H1 (cell line): ENCODE measurements at places on chromosomes 6 and 20. TPM values are rescaled to one million over a fixed set of nuclear protein-coding genes. Genes with fewer than 3 reads are reported as not detected.
A peak's percentile ranks its signal among the peaks of the same experiment; 100 is the strongest.

- H3K36me3 ChIP-seq, result no peaks in the 10 kb centered on the region
- DNase-seq, result no peak
- no peaks in the 10 kb centered on the region for H3K4me1 ChIP-seq
- no peaks in the 10 kb centered on the region for H3K27me3 ChIP-seq
- H3K27ac ChIP-seq, result no peak overlapping the region
Observed at GRCh38 chr6:81485395-81485794, 267.1 kb downstream of the TENT5A start.

OR2H2 gene
- not detected in 2 replicates for total RNA-seq

LRP11 gene
- total RNA-seq, result 20.0 TPM in 2 replicates

TRMT6 gene
- 21.2 and 23.3 TPM in 2 replicates for total RNA-seq

DNA sequence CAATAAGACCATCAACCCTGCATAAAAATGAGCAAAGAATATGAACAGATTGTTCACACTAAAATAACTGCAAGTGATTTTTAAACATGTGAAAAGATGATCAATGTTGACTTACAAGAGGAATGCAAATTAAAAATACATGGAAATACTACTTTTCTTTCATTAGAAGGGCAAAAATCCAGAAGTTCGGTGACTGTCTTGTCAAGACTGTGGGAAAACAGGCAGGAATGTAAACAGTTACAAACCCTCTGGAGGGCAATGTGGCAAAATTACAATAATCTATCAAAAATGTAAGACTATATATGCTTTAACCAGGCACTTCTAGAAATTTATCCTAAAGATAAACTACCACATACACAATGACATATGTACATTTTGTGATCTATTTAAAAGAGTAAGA, 86.7 kb downstream of the TNFAIP3 start:
- peaks cover 1% of the 10 kb centered on the region for H3K27me3 ChIP-seq
- H3K4me1 ChIP-seq, result no peaks in the 10 kb centered on the region
- no peak overlapping the region for H3K4me3 ChIP-seq
- DNase-seq, result no peak
- H3K27ac ChIP-seq, result no peak overlapping the region

DNA sequence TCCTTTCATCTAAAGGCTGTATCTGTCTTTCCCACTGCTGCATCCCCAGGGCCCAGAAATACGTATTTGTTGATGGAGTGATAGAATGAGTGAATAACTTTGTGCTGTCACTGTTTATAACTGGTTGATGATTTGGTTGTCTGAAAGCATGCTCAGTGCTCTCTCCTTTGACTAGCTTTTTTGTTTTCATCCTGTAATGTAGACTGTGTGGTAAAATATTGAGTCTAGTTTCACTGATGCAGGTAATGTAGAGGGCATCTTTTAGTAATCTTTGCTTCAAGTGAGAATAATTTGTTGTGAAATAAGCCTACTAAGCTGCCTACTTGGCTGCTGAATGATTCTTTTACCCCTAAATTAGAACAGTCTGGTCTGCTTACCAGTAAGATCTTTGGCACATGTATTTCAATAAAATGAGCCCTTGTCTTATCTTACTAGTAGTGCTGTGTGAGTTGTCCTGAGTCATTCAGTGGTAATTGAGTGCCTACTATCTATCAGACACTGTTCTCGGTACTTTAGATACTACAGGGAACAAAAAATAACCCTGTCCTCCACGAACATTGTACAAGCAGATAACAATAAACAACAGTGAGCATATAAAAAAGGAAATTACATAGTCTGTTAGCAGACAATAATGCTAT, 39.9 kb downstream of the MAPK14 start:
- DNase-seq, result no peak
- H3K4me1 ChIP-seq, result no peaks in the 10 kb centered on the region
- H3K36me3 ChIP-seq, result no peaks in the 10 kb centered on the region
- no peak overlapping the region for H3K4me3 ChIP-seq

SLC17A9 gene
- total RNA-seq, result 31.1 and 35.2 TPM in 2 replicates

CRISP3 gene
- not detected in 2 replicates for total RNA-seq

DNA sequence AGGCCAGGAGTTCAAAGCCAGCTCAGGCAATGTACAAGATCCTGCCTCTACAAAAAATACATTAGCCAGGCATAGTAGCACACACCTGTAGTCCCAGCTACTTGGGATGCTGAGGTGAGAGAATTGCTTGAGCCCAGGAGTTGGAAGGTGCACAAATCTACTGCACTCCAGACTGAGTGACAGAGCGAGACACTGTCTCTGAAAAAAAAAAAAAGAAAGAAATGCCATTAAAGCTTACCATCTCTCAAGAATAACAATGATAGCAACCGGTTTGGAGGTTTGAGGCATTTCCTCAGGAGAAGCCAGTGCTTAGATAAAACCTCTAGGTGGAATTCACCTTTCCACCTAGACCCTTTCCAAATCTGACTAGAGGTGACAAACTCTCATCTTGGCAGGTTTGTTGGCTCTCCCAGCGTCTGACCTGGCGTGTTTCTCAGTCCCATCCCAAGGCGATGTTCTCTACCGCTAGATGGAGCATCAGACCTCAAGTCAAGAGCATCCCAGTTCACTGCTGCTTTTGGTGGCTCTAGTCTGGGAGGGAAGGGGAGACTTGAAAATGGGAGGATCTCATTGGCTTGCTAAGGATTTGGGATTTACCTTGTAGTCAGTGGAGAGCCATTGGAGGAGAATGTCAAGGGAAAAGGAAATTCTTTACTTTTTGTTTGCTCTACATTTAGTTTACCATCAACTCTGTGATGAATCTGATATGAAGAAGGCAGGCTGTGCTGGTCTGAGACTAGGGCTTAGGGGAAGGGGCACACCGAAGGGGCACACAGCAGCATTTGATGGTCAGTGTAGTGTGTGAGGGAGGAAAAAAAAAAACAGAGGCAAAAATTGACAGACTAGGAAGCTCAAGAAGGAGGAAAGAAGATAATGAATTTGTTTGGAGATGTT, 67.9 kb downstream of the NCOA7 start:
- no peaks in the 10 kb centered on the region for H3K4me1 ChIP-seq
- H3K4me3 ChIP-seq, result no peak overlapping the region
- no peaks in the 10 kb centered on the region for H3K27me3 ChIP-seq
- peak; percentile 68 for DNase-seq

DNA sequence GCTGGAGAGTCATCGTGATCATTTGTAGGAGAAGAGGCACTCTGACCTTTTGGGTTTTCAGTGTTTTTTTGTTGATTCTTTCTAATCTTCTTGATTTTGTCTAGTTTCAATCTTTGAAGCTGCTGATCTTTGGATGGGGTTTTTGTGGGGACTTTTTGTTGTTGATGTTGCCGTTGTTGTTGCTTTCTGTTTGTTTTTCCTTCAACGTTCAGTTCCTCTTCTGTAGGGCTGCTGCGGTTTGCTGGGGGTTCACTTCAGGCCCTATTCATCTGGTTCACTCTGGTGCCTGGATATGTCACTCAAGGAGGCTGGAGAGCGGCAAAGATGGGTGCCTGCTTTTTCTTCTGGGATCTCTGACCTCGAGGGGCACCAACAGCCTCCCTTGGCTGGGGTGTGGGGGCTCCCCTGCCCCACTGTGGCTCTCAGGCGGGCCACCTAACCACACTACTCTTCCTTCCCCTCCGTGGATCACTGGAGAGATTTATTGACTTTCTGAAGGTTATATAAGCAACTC, 21.5 kb upstream of the TMEM244 start:
- H3K4me3 ChIP-seq, result no peak overlapping the region
- DNase-seq, result no peak
- no peaks in the 10 kb centered on the region for H3K36me3 ChIP-seq
- no peaks in the 10 kb centered on the region for H3K4me1 ChIP-seq
- no peaks in the 10 kb centered on the region for H3K27me3 ChIP-seq

- H3K27me3 ChIP-seq, result no peaks in the 10 kb centered on the region
- no peaks in the 10 kb centered on the region for H3K36me3 ChIP-seq
- H3K4me3 ChIP-seq, result no peak overlapping the region
- H3K4me1 ChIP-seq, result no peaks in the 10 kb centered on the region
- no peak for DNase-seq
Observed at GRCh38 chr20:23129891-23130621, 43.9 kb upstream of the CD93 start.

AFDN gene
- 192 and 196 TPM in 2 replicates for total RNA-seq
